Activated gamma-delta T cell treated with Interleukin-2 at 50 U/mL for 16 hours (primary cell): ENCODE measurements at places on chromosomes 1 and 21.

DNA sequence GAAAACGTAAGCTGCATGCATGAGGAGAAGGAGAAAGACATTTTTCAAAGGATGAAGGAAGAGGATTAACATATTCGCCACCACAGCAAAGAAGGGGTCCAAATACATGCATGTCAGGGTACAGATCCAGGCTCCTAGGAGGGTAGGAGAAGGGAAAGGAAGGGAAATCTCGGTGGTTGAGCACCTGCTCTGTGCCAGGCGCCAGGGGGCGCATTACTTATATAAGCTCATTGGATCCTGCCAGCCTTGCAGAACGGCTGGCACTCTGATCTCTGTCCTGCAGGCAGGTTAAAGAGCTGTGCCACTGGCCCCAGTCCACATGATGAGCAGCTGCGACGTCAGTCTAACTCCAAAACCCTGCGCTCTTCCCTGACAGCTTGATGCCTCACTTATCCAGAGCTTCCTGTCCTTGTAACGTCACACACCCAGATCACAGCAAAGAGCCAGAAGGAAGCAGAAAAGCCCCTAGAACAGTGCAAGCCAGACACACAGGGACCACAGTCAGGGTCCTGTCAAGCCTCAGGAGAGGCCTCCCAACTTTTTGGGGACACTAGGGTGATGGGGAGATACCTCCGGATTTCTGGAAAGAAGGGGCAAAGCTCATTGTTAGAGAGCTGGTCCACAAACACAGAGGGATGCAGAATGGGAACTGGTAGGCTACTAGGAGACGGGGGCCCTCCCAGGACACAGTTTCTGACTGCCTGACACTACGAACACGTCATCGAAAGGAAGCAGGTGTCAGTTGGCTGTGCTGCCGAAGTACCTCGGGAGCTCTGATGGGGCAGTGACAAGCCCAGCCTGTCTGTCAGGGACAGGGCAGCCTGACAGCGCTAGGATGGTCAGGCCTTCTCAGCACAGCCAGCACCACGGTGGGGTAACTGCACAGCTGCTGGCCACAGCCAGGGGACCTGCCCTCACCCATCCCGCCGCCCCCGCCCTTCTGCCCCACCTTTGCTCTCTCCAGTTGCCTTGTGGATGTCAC lies 99.1 kb downstream of the BEND5 start:
- no peak for DNase-seq

DNA sequence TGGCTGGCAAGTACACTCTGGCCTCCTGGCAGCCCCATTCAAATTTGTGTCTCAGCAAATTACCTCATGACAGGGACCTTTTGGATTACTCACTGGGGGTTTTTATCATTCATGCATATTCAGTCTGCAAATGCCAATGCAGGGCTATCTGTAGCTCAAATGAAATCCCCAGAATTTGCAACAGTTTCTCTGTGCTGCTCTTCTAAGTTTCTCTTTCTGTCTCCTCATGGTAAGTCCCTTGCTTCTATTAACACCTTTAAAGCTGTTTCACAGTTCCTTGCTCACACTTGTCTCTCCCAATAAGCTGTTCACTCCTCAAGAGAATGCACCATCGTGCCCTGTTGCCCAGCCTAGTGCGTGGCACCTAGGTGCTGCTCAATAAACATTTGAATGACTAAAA lies 3.3 kb upstream of the FAM78B start:
- DNase-seq = no peak

DNA sequence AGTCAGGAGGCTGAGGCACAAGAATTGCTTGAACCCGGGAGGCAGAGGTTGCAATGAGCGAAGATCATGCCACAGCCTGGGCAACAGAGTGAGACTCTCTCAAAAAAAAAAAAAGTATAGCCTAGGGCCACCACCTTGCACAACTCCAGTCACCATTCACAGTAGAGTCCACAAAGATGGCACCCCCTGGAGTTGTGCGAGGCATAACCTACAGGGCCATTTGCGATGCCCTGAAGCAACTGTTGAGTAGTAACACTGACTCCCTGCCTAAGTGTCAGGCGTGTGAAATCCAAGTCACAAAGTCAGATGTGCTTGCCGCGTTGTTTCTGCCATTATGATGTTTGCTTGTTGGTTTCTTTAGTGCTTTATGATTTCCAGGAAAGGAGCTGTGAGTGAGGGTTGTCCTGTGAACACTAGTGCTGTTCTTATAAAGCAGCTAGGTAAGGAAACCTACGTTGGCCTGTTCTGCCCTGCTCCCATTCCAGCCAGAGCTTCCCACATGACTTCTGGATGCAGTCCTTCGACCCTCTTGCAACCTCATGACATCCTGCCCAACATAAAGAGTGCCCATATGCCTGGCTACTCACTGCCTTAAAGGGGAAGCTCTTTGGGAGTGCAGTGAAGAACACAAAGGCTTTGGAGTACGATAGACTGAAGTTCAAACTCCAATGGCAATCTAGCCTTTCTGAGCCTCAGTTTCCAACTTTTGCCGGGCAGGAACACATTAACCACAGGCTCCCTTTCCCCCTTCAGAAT lies 29.8 kb downstream of the FHAD1 start:
- no peak for DNase-seq

- no peak for DNase-seq
Measured at GRCh38 chr1:42888013-42888633, 41.7 kb downstream of the ZNF691 start.

- DNase-seq = no peak
Measured at GRCh38 chr21:35606146-35606545, 454.2 kb downstream of the SETD4 start.

GRCh38 chr1:93353286-93353685 lies 7.6 kb downstream of the DR1 start:
- no peak for DNase-seq

DNA sequence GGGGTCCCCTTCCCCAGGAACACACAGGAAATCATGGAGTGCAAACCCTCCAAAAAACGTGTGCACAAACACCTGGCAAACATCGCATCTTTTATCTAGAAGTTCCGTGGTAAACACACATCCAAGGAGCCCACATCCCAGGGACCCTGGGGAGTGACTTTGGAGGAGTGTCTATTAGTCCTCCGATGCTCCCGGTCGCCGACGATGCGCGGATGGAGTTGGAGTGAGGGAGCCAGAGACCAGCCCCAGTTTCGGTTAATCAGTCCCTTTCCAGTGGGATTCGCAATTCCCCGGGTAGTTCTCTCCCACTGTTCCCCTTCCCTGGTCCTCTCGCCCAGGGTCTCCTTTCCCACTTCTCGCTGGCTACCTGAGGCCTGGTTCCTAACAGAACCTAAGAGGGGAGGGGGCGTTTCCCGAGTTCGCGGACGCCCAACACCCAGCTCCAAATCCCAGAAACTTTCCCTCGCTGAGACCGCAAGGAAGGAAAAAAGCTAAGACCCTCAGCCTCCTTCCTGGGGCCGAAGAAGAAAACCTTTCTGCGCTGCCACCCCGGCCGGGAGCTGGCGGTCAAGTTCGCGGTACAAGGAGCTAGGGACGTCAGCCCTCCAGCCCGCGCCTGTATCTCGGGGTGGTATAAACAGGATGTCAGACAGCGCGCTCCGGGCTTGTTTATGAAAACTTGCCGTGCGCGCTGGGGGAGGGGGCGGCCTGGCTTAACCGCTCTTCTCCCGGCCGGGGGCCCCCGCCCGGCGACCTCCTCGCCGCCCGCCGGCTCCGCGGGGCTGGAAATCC lies 787 bp downstream of the JAK1 start:
- DNase-seq = peak; percentile 84

- DNase-seq = no peak
Measured at GRCh38 chr1:9384128-9384527, 91.4 kb downstream of the SPSB1 start.

- no peak for DNase-seq
Measured at GRCh38 chr1:17831597-17831996, 76.5 kb downstream of the ACTL8 start.

DNA sequence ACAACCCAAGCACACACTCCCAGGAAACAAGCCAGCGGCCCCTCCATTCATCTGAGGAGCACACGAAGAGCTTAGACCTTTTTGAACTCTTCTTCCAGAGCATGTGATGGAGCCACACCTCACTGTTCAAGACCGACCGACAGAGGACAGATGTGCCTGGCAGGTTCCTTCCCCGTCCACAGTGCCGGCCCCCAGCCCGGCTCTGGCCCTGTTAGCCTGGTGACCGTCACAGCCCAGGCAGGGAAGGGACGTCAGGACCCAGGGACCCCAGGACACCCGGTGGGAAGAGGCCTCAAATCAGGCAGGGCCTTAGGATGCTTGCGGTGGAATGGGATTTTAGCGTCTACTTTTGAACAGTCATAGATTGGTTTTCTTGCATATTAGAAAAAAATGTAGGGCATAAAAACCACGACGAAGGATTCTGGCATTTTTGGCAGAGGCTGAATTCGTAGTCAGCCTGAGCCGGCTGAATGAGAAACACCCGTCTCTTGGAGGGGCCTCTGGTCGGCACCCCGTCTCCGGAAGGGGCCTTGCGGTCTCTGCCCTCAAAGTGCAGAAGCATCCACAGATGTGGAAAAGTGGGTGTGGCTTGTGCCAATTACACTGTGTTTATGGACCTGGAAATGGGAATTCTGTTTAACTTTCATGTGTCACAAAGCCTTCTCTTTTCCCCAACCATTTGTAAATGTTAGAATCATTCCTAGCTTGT lies 79.3 kb downstream of the SIK1 start:
- DNase-seq = no peak

DNA sequence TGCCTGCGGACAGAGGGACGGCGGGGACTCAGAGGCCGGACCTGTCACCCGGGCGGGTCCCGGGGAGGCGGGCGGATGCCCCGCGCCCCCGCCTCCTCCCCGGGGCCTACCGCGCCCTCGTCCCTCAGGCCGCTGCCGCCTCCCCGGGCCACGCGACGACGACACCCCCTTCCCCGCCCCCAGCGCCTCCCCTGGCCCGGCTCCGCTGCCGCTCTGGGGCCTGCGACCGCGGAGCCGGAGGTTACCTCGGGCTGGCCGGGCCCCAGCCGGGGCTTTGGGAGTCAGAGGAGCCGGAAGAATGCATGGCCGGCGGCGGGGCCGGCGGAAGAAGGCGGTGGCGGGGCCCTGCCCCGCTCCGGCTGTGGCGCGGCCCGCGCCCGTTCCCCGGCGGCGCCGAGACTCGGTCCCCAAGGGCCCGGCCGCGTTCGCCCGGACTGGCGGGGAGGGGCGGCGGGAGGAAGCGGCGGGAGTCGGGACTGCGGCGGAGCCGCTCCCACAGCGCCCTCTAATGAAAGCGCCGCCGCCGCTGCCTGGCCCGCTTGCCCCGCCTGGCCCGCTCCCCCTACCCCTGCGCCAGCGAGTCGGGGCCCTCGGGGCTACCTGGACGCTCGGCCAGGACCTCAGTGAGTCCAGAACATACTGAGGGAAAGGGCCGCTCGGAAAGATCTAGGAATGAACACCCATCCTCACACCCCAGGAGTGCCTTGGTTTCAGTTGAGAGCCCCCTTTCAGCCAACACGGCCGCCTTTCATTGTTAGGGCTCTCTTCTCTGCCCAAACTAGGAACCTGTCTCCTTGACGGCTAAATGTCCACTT lies at the start of gene LPGAT1:
Gene LPGAT1 (minus strand): TSS at position 436 of the 815 bp plus-strand sequence. CDS start 1,467 bp downstream, outside the sequence.
- peak; percentile 66 for DNase-seq

DNA sequence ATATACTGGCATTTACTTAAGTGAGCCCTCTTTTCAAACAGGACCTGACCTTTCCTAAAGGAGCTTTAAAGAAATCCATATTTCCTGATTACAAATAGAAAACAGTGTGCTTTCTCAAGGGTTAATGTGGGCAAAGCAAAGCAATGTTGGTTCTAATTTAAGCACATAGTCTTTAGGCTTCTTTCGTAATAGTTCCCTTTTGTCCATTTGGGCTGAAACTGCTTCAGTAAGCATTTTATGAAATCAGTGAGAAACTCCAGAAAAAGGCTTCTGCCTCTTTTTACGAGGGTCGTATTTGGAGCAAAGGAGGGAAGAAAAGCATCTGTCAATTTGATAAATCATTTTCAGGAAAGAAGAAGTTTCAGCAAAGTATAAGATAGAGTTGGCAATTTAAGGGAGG lies 331.2 kb downstream of the KIF26B start:
- no peak for DNase-seq

DNA sequence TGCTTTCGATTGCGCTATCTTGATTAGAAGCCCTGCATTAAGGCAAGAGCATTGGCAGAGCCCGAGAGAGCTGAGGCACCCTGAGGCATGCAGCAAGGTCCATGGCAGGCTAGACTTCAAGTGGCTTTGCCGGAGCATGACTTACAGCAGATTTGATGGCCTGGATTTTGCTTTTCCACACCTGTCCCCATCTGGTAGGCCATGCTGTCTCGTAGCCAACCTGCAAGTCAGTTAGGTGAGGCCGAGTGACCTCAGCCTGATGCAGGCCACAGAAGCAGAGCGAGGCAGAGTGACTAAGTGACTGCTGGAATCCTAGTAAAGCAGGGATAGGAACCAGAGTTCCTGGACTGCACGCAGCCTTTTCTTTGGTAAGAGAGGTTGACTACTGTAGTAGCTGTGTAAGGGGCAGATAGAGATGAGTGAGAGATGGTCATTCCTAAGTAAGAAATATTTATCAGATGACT lies 148.9 kb downstream of the PBX1 start:
- no peak for DNase-seq

GRCh38 chr21:46286648-46287002 lies 483 bp downstream of the YBEY start:
- DNase-seq = no peak

GRCh38 chr1:198143797-198144196 lies 13.0 kb upstream of the NEK7 start:
- DNase-seq = no peak

DNA sequence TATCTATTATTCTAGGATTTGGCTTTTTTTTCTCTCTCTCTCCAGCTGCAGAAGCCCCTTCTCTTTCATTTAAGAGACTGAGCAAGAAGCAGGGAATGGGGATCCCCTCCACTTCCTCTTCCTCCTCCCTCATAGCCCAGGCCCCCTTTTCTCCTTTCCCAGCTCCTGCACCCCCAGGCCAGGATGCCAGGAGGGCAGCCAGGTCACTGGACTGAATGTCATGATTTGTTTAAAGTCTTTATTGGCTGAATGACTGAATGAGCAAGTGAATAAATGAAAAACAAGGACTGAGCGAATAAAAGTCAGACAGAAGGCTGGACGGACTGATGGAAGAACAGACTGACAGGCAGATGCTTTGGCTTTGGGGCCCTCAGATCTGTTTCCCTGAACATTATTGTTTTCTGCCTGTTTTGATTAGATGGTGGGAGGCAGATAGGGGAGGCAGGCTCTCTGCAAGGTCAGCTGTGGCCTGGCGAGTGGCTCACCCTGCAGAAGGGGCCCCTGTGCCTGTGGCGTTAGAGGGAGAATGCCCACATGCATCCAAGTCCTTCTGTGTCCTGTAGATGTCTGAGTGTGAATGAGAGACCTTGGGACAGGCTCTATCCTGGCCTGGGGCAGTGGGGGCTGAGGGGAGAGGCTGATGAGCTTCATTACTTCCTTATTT lies 20.3 kb upstream of the ADGRB2 start:
- DNase-seq = no peak

DNA sequence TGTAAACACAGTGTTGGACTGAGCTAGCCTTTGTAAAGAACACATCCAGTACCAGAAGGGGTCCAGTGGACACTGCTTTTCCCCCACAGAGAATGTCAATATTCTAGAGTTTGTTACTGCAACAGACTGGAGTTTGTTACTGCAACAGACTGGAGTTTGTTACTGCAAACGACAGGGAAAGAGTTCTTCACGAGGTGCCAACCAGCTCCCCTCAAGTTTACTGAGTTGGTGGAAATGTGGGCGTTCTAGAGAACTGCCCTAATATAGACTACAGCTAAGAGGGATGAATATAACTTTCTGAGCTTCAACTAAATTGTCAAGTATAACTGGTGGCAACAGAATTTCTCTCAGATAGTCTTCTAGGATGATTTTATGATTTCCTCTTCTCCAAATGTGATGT lies 73.8 kb upstream of the NEK2 start:
- no peak for DNase-seq
